ENCODE measurements at places on chromosomes 3 and 15.

DNA sequence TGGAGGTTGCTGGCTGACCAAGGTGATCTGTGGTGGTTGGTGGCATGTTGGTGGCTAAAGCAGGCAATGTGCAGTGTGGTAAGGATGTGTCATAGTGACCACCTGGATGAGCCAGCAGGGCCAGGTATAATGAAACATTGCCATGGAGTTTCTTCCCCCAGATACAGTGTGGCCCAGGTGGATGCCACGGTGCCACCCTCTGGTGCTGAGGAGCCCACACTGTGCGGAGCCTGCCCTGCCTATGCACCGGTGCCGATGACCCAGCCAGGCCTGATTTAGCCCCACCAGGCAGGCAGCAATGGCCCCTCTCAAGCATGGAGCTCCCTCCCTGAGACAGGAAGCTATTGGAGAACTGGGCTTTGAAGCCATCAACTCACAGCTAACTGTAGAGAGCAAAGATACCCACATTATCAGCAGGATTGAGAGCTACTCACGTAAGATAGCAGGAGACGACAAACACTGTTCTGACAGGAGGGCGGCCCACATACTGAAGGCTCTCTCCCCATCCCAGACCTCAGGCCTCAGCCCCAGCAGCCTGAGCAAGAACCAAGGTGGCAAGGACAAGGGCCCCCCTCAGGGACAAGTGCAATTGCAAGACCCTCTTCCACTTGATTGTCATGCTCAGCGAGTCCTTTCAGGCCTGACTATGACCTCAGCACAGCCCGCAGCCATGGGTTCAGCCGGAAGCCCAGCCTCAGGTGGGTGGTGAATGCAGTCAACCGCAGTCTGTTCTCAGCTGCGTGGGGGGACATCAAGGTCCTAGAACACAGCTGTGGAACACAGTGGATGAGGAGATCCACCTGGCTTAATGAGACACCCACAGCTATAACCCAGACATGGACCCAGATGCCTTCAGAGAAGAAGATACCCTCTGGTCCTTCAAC lies 82.8 kb upstream of the CDV3 start:
- no peak for DNase-seq

DNA sequence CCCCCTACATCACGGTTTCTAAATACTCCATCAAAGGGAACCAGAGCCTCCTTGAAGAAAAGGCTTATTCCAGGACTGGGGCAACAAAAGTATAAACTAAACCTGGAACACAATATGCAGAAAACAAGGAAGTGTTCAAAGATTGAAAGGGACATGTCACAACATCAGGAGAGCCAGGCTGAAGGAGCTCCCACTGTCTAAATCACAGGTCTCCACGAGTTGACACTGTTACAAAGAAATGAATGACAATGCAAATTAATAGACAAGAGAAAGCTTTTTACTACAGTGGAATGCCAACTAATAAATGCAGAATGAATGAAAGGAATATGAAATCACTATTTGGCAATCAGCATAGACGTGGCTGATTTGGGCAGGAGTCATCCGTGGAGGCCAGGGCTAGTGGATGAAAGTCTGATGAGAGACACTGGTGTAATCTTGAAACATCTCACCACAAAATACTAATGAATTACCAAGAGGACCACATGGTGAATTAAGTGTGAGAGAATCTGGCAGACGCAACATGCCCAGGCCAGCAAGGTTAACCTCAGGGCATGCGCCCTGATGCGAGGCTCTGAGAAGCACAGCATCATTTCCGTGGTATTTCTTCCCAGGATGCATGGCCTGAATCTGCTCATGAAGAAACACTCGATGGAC lies 123.8 kb upstream of the TJP1 start:
- DNase-seq = no peak

DNA sequence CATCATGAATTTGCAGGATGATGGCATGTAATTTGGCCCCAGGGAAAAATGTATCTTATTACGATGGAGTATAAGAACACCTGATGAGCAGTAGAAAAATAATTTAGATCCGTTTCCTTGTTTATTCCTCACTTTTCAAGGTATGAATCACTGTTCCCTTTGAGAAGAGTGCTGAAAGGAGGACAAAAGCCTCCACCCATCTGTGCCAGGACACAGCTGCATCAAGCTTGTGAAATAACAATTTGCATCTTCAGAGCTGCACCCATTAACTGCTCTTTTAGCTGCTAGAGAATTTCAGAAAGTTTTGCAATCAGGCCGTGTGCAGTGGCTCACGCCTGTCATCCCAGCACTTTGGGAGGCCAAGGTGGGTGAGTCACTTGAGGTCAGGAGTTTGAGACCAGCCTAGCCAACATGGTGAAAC lies 9.6 kb downstream of the CLDND1 start:
- DNase-seq = no peak

GRCh38 chr3:56926243-56926946 lies 124.6 kb upstream of the ARHGEF3 start:
- DNase-seq = no peak

DNA sequence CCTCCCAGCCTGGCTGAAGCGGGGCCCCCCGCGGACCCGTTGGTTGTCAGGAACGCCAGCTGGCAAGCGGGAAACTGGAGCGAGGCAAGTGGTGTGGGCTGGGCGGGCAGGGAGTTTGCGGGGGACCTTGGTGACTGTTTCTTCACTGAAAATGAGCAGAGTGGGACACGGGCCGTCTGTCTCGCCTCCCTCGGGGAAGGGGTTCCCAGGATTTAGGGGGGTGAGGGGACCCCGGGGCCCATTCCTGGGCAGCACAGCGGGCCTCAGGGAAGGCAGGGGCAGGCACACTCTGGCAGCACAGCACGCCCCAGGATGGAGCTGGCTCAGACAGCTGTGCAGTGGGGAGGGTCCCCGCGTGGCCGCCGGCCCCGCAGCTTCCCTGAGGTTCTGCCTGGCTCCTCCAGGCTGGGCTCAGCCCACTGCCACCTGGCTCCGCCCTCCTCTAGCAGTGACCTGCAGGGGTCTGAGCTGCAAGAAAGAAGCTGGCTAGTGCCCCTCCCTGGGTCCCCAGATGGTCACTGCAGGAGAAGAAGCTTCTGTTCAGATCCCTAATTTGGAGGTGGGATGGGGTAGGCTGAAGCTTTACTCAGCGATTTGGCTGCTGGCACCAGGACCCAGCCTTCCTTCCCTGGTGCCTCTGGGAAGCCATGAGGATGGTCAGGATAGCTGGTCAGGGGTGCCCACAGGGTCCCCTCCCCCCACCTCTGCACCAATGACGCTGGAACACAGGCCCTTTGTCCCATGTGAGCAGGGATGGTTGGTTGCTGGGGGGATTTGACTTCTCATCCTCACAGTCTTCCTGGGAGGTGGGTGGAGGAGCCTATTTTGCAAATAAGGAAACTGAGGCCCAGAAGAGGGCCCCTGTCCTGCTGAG lies 90.4 kb downstream of the TBC1D2B start:
- DNase-seq = no peak

DNA sequence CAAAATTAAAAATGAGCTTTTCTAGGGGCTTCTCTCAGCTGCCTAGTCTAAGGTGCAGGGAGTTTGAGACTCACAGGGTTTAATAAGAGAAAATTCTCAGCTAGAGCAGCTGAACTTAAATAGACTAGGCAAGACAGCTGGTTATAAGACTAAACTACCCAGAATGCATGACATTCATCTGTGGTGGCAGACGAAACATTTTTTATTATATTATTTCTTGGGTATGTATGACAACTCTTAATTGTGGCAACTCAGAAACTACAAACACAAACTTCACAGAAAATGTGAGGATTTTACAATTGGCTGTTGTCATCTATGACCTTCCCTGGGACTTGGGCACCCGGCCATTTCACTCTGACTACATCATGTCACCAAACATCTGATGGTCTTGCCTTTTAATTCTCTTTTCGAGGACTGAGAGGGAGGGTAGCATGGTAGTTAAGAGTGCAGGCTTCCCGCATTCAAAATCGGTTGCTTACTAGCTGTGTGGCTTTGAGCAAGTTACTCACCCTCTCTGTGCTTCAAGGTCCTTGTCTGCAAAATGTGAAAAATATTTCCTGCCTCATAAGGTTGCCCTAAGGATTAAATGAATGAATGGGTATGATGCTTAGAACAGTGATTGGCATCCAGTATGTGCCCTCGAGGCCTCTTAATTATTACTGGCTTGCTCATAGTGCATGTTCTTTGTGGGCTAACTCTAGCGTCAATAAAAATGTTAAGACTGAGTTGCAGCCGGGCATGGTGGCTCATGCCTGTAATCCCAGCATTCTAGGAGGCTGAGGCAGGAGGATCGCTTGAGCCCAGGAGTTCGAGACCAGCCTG lies 984 bp downstream of the CCR5 start:
- no peak for DNase-seq

DNA sequence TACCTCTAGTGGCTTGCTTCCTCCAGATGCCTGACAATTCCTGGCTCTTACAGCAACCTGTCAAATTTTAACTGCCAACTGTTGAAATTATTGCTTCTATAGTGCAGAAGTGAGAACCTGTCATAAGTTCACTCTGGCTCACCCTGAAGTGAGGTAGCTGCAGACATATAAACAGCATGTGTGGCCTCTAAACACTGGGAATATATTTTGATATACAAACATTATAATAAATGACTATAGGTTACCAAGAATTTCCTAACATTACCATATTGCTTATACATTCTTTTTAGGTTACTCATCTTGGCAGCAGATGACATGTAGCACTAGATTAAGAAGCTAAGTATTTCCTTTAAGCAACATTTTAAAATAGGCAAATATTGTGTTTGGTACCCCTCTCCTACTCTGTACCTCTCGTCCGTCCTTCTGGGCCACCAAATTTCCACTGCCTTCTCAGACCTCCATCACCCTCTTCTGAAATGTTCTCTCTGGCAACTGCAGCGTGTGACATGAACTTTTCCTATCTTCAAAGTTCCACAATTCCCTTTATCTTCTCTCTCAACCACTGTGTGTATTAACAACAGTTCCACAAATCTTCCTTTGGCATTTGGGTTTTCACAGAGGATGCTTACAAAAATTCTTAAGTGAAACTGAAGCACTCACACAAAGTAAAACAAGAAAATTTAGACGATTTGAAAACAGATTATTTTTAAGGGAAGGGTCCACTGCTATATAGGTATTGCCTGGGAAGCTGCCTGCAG lies 15.3 kb upstream of the XXYLT1 start:
- DNase-seq = no peak

GRCh38 chr3:195543500-195544229 lies 540 bp upstream of the PPP1R2 start:
- DNase-seq = no peak

DNA sequence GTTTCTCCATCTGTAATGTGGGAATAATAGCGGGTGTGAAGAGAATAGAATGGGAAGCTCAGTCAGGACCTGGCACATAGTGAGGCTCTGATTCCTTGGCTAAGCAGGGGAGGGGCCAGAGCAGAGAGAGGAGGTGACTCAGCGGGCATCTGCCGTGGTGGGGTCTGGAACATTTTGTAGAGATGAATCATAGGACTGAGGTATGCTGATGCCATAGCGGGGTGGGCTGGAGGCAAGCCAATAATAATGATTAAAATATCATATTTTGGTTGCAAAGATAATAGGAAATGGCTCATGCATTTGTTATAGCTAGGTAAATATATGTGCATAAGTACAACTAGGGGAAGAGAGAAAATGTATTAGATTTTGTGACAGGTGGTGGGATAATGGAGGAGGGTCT lies 11.2 kb downstream of the TGM4 start:
- no peak for DNase-seq

DNA sequence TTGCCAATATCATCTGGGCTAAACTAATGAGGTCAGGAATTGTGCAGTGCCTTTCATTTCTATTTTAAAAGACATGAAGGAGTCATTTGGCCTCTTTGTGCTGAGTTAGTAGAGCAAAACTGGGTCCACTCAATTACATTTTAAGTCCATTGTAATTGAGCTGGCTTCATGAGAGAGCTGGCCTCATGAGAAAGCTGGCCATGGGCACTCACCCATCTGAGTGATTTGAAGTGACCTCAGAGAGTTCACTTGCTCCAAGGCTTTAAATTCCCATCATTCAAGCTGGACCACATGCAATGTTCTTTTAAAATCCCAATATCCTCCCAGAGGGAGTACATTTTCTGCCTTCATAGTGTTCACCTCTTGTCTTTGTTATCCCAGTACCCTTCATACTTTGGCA lies 335.9 kb upstream of the WNT5A start:
- no peak for DNase-seq

DNA sequence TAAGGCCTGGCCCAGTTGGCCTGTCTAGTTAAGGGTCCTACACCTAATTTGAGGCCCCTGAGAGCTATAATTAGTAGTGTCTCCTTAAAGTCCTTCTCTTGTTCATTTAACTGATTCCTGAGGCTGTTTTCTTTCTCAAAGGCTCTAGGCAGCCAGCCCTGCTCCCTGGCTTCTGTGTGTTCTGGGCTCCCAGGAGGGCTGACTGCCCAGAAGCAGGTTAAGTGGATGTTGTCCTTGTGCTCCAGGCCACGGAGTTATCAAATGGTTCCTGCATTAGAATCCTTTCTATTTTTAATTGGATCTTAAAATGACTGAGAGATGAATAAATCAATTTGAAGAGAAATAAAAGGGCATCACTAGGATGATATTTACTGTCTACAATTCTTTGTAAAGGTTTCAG lies 140.0 kb downstream of the SNRK start:
- DNase-seq = no peak

GRCh38 chr3:102348904-102349303 lies 85.9 kb upstream of the ZPLD1 start:
- no peak for DNase-seq

GRCh38 chr3:100033903-100034471 lies 80.3 kb downstream of the FILIP1L start:
- DNase-seq = no peak

DNA sequence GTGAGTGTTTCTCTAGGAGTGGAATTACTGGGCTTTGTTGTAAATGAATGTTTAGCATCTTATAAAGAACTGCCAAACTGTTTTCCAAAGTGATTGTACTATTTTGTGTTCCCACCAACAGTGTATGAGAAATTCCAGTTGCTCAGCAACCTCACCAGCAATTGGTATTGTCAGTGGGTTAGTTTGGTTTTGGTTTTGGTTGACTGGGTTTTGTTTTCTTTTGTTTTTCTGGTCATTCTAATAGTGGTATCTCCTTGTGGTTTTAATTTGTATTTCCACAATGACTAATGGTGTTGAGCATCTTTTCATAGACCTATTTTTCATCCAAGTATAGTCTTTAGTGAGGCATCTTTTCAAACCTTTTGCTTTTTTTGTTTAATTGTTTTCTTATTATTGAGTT lies 27.1 kb downstream of the FILIP1L start:
- DNase-seq = no peak
